ENCODE measurements at places on chromosomes 6 and 20. TPM values are rescaled to one million over a fixed set of nuclear protein-coding genes. Genes with fewer than 3 reads are reported as not detected.

DNA sequence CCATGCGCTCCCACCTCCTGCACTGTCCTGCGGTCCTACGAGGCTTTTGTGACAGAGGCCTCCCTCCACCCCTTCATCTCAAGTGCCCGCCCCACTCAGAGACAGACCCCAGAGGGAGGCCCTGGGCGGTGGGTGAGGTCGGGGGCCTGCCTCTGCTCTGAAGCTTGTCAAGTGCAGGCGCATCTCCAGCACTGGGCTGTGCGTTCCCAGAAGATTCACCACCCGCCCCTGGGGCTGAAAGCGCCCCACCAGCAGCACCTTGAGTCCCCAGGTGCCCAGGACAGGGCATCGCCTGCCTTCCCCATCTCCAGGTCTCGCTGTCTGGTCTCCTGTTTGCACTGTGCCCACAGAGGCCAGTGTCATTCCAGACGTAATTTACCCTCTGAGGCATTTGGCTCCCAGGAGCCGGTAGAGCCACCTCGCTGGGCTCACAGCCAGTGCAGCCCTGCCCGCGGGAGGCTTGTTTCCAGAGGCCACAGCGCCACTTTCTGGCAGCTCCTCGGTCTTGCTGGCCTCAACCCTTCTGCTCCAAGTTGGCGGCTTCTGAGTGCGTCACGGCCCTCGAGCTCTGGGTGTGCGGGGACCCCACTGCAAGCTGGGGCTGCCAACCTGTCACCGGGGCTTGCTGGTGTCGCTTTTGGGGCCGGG lies 191.1 kb downstream of the TAF4 start:
- DNase-seq = no peak

DNA sequence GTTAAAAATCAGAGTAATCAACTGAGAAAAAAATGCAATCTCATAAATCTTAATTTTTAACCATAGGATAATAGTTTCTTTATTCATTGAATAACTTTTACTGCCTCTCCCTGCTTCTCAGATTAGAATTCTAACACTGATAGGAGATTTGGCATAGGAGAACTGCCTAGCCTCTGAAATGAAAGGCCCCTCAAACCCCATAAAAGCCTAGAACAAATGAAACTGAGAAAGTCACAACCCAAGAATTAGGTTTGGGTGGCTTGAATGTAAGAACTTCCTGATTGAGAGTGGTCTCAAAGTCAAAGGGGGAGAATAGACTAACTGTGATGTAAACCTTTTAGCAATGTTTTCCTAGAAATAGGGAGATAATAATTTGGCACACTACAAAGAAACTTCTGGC lies 52.2 kb downstream of the SAMD5 start:
- no peak for DNase-seq

DNA sequence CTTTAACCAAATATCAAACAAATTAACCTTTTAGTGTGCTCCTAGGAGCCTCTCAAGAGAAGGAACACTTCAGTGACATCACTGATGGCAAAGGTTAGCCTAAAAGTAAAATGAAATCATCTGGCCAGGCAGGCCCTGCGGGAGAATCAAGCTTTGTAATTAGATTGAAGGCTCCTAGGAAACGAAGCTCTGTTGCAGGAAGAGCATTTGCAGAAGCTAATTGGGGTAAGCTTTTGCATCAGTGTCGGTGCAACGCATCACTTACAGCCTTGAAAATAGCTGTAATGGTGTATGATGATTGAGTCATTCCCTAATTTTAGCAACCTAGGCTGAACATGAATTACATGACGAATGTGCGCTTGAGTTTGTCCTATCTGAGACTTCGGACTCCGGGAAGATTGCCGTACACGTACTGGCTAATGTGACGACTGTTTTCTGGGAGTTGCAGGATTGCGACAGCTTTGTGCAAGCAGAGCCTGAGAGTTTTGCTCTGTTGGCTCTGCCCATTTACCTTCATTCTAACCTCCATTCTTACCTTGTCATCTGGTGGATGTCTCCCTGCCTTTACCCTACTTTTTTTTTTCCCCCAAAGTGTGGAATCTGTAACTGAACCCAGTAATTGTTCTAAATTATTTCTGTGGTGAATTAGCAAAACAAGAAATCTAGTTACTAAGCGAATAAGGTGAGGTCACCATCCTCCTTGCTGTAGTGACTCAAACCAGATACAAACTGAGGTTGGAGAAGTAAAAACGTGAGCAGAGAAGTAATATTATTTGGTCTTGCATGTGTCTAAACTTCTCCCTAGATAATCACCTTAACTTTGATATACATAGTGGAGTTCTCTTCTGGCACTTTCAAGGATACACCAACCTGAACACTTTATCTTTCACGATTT lies 675.9 kb upstream of the CITED2 start:
- DNase-seq = no peak

DNA sequence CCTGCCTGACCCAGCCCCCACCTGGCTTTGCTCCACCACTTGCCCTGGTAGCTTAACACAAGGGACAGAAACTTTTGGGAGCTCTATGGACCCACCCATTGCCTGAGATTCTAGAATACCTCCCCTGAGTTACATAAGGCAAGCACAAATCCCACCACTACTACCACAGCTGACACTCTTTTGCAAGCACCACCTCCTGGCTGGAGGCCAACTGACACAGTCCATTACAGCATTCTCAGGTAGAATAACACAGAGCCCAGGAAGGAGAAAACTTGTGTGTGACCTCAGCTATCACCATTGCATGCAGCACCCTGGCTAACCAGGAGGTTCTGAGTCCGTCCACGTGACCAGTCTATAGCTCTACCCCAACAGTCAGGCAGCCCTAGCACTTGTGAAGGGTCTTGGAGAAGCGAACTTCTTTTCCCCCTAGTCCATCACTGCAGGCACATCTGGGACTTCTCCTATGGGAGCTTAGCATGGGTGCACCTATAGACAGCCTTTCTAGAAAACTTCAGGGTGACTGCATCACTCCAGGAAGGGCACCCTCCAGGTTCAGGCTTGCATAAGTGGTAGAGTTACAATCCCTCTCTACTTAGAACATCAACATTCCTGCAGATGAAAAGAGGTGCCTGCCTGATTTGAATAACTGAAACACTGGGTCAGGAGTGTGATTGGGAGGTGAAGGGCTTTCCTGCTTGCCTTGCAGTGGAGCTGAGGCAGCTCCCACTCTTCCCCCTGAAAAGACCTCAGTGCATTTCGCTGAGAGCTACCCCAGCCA lies 30.1 kb downstream of the CITED2 start:
- no peak for DNase-seq

The GID8 gene
- polyA plus RNA-seq = 59.9 TPM

The IPCEF1 gene
- polyA plus RNA-seq = 5.2 TPM

All from renal pelvis (tissue), 12 donors.